ENCODE measurements at places on chromosomes 13 and 19.

GRCh38 chr13:64130171-64130570 is 2714.5 kb upstream of the PCDH20 start:
- DNase-seq, result no peak

DNA sequence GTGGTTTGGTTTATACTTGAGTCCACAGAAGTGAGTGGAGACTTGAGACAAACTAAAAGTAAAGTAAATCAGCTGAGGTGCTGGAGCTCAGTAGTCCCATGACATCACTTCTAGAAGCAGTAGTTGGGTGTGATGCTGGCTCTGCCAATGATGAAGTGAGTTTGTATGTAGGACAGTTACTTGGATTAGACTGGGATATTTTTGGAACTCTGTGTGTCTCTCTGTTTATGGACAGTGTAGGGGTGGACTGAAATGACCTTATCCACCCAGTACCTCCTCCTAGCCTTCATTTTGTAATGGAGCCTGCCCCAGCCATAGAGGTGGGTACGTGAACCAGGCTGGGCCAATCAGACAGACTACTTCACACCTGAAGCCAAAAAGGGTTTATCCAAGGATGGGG is 52.2 kb downstream of the POLR1D start:
- no peak for DNase-seq

GRCh38 chr19:12668932-12669269 is 2.3 kb downstream of the WDR83 start:
- no peak for DNase-seq

DNA sequence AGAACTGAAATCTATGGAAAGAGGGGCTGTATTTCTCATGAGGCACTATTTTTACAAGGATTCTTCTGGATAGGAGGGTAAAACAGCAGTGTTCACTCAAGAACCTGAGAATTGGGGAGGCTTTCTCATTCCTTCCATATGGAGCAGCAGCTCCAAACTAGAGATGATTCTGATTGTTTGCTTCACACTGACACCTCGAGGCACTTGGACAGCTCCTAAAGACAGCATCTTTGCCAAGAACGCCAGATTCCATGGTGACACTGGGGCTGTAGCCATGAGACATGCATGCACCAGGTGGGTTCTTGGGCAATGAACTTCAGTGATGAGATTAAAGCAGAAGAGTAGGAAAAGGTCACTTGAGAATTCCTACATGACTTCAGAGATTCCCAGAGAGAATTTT is 361.5 kb upstream of the HTR2A start:
- DNase-seq, result no peak

DNA sequence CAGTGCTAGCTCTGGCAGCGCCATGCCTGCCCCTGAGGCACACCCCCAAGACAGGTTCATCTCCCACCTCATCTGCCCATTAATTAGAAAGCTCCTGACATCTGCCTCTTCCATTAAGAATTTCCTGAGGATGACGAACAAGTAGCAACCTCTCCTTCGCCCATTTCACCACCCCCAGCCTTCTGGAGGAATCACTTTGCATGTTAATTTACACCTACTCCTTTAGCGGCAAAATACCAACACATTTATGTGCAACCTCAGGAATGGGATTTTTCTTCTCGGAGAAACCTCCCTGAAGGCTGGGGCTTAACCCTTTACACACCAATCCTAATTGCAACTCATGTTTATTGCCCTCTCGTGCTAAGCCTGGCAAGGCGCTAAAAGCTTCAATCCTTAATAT is 13.8 kb downstream of the SLC7A1 start:
- peak; percentile 38 for DNase-seq

DNA sequence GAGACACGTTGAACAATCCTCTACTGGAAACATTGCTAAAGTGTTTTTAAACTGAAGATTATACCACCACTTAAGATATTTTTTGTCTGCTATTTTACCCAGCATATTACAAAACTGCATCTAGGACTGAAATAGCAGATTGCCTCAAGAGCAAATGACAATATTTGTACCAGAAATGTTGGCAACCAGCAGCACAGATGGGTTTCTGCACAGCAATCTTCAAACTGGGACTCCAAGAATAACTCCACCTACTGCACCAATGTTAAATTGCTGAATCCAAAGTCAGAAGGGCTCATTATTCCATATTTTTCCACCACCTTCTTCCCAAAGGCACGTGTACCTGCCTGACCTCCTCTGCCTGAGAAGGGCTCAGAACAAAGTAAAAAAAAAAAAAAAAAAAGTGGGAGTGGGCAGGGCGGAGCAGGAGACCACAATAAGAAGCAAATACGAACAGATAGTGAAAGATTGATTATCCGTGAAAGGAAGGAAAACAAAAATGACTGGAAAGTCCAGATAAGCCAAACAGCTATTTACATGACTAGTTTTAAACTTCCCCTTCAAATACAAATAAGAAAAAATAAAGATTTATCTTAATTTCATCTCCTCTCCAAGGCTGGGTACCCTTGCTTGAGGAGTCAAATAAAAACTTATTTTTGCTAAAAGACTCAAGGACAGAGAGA is 79.4 kb downstream of the FOXO1 start:
- no peak for DNase-seq

DNA sequence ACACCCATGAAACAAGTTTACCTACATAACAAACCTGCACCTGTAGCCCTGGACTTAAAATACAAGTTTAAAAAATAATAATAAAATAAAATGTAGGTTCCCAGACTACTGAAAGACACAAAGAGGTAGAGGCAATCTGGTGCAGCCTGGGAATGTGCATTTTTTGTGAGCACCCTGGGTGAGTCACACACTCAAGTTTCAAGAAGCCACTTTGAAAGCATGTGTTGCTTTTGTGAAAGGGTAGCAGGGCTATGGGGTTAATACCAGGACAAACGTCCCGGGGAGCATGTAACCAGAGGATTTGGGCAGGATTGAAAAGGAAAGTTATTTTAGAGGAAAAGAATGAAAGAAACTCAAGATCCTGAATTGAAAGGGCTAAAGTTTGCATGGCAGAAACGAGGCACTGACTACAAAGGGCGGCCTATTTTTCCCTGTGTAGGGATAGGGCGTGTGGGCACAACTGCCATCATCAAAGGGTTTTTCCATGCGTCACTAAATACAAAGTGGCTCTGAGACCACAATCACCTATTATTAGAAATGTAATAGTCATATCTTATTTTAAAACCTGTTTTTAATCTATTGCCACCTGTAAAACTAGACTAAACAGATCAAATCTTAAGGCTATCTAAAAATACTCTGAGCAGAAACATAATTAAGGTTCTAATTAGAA is 314.9 kb downstream of the COG6 start:
- no peak for DNase-seq

DNA sequence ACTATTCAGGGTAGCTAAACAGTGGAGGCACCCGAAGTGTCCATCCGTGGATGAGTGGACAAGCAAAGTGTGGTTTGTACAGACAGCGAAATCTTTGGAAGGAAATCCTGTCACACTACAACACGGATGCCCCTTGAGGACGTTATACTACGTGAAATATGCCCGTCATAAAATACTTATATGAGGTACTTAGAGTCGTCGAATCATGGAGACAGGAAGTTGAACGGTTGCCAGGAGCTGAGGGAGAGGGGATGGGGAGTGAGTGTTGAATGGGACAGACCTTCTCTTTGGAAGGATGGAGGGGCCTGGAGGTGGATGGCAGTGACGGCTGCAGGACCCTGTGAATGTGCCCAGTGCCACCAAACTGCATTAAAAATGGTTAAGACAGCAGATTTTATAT is 11.6 kb downstream of the ATP4B start:
- DNase-seq, result no peak

Measured in SJSA1 (cell line).